B cell (primary cell): ENCODE measurements at places on chromosomes 6 and 20. TPM values are rescaled to one million over a fixed set of nuclear protein-coding genes. Genes with fewer than 3 reads are reported as not detected.

Gene CST9
- not detected in 2 replicates for total RNA-seq

Gene SPATS1
- not detected in 2 replicates for total RNA-seq

Gene MEI4
- total RNA-seq, result not detected in 2 replicates

Gene EDN1
- 2.1 and 2.6 TPM in 2 replicates for total RNA-seq

Gene RAB44
- 0.15 and 0.19 TPM in 2 replicates for total RNA-seq

DNA sequence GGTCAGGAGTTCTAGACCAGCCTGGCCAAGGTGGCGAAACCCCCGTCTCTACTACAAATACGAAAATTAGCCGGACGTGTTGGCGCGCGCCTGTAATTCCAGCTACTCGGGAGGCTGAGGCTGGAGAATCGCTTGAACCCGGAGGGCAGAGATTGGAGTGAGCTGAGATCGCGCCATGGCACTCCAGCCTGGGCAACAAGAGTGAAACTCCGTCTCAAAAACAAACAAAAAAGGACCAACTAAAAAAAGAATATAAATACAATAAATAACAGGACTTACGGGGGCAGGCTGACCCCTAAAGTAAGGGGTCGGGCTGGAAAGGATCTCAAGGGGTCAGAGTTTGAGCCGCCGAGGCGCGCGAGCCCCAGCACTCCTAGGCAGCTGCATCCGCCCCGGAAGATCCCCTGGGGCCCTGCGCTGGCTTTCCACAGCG lies 509 bp upstream of the TPD52L2 start:
- peaks cover 20% of the 10 kb centered on the region for H3K4me1 ChIP-seq
- H3K27ac ChIP-seq, result peak overlapping the region; percentile 90
- no peaks in the 10 kb centered on the region for H3K27me3 ChIP-seq
- H3K36me3 ChIP-seq, result peaks cover 16% of the 10 kb centered on the region
- H3K4me3 ChIP-seq, result peak overlapping the region; percentile 86

DNA sequence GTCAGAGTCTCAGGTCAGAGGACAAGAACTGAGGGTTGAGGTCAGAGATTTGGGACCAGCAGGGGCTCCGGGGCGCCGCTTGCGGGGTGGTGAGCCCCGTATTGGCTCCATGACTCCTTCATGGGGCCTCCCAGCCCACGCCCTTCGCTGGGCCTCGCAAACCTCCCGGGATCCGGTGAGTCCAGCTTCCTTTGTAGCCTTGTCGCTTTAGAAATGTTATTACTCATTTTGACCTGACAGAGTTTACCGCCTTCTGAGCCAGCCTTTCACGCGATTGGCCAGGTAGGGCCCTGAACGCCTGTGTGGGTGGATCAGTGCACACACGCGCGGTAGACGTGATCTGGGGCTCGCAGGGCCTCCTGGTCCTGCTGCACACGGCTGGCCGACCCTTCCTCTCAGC lies 181.1 kb downstream of the ERMARD start:
- no peaks in the 10 kb centered on the region for H3K4me1 ChIP-seq
- no peak overlapping the region for H3K4me3 ChIP-seq
- H3K27ac ChIP-seq, result no peak overlapping the region
- no peak for DNase-seq
- no peaks in the 10 kb centered on the region for H3K36me3 ChIP-seq

DNA sequence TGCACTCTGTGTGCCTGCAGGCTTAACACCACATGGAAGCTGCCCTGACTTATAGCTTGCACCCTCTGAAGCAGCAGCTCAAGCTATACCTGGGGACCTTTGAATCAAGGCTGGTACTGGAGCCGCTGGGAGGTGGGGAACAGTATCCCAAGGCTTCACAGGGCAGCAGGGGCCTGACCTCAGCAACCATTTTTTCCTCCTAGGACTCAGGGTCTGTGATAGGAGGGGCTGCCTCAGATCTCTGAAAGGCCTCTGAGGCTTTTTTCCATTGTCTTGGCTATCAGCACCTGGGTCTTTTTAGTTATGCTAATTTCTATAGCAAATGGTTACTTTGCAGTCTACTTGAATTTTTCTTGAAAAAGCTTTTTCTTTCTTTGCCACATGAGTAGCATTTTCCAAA lies 80.2 kb upstream of the OPRM1 start:
- H3K4me1 ChIP-seq, result no peaks in the 10 kb centered on the region
- no peak overlapping the region for H3K27ac ChIP-seq
- H3K36me3 ChIP-seq, result no peaks in the 10 kb centered on the region
- H3K4me3 ChIP-seq, result no peak overlapping the region
- DNase-seq, result no peak
- H3K27me3 ChIP-seq, result no peaks in the 10 kb centered on the region

DNA sequence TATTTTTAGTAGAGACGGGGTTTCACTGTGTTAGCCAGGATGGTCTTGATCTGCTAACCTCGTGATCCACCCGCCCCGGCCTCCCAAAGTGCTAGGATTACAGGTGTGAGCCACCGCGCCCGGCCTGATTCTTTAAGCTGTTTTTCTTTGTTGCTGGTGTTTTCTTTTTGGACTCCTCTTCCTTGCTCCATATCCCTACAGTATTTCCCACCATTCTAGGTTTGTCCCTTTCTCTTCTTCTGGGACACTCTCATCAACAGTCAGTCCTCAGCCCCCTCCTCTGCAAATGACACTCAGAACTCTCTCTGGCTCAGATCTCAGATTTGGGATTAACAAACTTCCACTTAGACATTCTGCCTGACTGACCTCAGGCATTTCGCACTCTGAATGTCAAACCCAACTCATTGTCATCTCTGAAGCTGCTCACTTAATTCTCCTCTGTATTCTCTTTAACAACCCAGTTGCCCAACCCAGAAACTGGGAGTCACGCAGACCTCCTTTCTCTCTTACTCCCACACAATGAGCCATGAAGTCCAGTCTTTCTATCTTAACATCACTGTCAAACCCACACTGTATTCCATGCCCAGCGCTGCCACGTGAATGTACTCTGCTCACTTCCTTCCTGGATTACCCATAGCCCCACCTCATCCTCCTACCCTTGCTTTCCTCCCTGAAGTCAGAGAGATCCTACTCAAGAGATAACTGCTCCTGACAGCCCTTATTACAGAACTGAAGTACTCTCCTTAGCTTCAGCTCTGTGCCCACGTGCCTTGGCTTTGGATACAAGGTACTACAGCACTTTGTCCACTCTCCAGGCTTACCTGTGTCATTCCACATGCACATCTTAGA lies 2.6 kb downstream of the MPIG6B start:
- no peaks in the 10 kb centered on the region for H3K27me3 ChIP-seq
- H3K4me1 ChIP-seq, result peaks cover 43% of the 10 kb centered on the region
- no peak for DNase-seq
- no peaks in the 10 kb centered on the region for H3K36me3 ChIP-seq
- H3K4me3 ChIP-seq, result no peak overlapping the region
